Activated naive CD8-positive, alpha-beta T cell treated with anti-CD3 and anti-CD28 coated beads, Interleukin-2, amount 50 U/mL, for 16 hours (primary cell): ENCODE measurements at places on chromosomes 3 and 15.

GRCh38 chr3:23944007-23944783, 891 bp upstream of the NR1D2 start:
- no peak for DNase-seq

DNA sequence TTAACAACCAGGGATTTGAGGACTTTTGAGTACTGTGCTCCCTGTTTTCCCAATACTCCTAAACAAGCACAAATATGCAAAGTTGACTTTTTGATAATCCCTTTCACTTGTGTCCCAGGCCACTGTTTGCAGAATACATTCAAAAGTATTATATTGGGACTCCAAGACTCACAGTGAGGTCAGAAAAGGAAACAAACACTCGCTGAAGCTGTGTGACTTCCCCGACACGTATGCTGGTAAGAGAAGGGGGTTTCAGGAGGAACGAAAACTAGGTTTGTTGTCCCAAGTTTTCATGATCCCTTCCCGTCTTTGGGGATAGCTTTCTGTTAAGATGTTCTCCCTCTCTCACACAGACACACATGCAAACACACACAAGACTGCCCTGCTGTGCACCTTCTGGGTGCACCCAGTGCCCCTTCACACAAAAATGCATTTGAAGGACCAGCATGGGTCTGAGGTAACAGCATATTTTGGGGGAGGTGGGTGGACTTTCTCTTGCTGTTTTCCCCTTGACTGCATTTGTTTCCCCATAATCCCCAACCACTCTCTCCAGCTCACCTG, 225.2 kb upstream of the PRICKLE2 start:
- no peak for DNase-seq

- DNase-seq: no peak
Measured at GRCh38 chr3:171005648-171006047, 20.9 kb downstream of the SLC2A2 start.

DNA sequence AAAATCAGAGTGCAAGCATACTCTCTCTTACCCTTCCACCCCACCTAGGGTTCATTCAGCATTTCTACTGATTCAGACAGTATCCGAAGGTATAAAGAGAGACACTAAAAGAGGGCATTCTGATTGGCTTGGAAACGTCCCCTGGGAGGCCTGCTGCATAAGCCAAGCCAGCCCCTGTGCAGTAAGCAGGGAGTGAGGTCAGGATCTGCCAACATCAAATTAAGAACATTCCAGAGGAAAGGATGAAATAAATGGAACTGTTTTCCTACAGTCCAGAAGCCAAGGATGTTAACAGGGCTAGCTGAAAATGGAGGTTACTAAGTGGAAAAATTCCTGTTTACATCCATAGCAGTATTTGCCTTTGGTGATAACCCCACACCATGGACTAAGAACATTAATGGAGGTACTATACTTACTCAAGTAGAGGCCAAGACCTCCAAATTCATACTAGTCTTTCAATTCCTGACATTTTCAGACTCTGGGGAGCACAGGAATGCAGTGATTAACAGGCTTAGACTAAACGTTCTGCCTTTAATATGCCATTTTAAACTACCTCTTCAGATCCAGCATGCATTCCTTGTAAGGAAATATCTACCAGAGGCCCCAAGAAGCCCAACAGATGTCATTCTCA, 34.5 kb downstream of the NPTN start:
- no peak for DNase-seq

GRCh38 chr3:69411346-69411745, 25.5 kb upstream of the FRMD4B start:
- no peak for DNase-seq

DNA sequence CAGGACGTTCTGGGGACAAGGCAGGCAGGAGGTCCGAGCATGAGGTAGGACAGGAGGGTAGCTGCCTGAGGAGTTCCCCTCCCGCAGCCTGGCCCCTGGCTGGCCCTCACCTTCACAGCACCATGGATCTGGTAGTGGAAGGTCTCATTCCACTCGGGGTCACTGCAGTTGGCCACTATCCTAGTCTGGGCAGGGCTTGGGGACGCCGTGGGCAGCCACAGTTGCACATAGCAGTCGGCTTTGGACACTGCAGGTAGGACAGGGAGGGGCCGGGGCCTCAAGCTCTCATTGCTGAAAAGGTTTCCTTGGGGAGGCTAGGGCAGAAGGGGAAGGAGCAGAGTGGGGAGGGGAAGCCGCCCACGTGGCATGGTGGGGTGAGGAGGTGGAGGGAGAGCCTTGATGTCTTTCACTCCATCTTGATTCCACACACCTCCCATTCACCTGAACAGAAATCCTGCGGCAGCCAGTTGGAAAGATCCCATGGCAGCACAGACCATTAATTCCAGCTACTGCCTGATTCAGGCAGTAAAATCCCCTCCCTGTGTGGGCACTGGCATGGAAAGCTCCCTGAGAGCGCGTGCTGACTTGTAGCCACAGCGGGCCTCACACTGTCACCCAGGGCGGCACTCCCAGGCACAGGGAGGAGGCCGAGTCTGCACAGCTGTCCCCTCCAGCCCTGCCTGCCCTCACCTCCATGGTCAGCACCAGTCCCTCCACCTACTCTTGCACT, 2.1 kb downstream of the PLA2G4F start:
- DNase-seq: no peak

- no peak for DNase-seq
Measured at GRCh38 chr3:134334901-134335280, 39.4 kb downstream of the AMOTL2 start.

DNA sequence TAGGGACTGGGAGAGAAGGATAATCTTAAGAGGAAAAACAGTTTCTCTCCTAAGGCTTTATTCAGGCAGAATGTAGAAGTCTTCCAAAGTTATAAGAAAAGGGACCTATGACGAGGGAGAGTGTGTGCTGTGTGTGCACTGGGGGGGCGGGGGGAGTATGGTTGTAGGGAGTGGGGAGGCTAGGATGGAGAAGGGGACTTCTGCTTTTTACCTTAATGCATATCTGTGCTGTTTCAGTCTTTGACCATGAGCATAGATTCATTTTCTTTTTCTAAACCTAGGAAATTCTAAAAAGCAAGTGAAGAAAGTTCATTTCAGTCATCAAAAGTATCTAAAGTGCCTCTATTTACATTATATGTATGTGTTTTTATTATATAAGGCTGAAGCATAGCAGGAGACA, 52.6 kb upstream of the RASA2 start:
- no peak for DNase-seq

GRCh38 chr3:4426782-4427344, 40.2 kb downstream of the SUMF1 start:
- DNase-seq: no peak

GRCh38 chr15:92625251-92625980, 30.2 kb downstream of the FAM174B start:
- no peak for DNase-seq

- DNase-seq: no peak
Measured at GRCh38 chr3:33879540-33879939, 81.1 kb downstream of the PDCD6IP start.

DNA sequence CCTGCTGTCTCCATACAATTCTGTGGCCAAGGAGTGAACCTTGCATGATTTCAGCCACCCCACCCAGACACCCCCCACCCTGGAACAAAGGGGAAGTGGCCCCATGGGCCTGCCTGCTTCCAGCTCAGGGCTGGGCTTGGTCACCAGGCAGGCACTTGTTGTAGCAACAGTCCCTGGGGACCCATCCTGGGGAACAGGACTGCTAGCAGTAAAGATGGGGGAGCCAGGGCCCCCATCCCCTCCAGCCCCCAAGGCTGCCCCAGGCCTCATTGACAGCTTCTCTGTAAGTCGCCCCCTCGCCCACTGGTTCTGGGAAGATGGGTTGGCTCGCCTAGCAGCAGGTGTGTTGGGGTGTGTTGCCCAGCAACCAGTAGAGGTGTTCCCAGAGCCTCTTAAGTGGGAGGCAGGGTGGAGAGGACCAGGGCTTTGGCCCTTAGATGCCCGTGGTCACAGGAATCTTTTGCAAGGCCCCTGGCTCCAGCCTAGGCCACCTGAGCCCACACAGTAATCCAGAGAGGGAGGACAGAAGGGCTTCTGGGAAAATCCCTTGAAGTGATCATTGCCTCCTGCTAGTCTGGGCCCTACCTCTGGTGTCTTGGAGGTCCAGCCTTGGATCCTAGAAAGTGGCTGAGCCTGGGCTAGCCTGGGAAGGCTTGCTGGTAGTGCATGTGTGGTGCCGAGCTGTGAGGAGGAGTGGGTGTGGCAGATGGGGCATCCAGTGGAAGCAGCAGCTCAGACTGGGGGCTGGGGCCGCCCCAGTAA, 48.9 kb downstream of the CYP11A1 start:
- DNase-seq: no peak
